ENCODE measurements at places on chromosomes 1 and 21.

DNA sequence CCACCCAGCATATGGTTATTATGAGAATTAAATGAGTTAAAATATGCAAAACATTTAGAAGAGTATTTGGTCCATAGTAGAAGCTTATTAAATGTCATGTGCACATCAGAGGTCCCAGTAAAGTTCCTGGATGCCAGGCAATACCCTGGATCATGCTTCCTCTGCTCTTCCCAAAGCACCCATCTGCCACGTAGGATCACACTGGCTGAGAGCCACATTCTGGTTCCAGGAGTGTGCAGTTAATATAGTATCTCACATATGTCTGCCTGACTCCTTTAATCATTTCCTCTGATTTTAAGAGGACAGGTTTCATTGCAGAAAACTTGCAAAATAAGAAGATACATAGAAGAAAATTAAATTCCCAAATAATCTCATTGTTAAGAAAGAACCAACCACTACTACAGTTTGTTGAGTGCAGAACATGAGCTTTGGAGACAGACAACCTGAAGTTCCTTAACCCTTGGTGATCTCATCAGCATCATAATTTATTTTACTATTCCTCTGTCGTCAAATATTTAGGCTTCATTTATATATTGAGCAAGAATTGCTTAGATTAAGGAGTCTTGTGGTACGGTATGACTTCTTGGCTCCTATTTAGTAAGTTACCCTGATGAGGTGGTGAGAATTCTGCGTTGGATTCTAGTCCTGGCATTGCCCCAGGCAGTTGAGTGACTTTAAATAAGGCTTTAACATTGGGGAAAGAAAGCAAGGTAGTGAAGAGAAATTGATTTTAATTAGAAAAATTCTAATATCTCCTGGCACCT is 12.3 kb downstream of the SGIP1 start:
- DNase-seq, result no peak

- peak; percentile 38 for DNase-seq
These were observed 47.0 kb downstream of the CHML start for GRCh38 chr1:241593186-241593585.

DNA sequence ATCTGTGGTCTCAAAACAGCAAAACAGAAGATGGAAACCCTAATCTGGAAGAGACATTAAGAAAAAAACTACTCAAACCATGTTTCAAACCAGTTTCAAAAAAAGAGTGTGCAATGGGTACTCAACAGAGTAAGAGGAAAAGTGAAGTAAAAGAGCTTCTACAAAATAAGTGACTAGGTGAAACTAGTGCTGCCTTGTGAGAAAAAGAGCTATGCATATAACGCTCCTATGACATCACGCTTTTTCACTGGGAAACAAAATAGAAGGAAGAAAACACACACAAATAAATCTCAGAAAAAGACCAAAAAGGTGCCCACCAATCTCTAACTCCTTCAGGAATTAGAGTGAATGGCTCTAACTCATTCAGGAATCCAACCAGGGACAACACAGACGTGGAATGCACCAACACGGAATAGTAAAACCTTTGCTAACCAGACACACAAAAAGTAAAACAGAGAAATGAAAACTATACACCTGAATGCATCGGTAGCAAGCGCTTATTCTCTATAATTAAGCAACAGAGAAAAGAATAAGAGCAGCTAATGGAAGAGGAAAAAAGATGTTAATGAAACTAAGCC is 1.3 kb downstream of the FOXJ3 start:
- DNase-seq, result no peak

DNA sequence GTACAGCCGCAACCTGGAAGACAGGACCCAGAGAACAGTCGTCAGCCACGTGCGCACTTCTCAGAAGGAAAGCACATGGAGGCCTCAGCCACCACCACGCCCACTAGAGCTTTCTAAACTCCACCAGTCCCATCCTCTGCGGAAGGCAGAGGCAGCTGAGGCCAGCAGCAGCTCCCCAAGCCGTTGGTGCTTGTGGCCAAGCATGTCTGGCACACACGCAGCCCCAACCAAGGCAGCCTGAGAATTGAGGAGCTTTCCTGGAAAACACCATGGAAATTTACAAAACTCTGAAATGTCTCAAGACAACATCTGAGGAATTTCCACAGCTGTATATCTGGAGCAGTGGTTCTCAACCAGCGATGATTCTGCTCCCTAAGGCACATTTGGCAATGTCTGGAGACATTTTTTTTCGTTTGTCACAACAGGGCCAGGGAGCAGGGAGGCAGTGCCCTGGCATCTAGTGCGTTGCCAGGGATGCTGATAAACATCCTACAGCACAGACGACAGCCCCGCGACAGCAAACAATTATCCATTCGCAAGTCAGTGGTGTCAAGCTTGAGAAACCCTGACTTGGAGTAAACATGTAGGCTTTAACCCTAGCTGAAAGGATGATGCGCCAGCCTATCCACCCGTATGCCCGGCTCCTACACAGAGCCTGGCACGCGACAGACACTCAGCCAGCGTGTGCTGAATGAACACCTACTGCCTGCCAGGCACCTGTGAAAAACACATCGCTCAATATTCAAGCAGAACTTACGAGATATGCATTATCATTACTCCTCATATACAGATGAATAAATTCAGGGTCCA is 24.7 kb downstream of the NPHP4 start:
- DNase-seq, result no peak

Data from fibroblast of upper back skin (primary cell).